NCI-H1417 treated with DMSO at 0.1 percent for 48 hours (cell line): ENCODE measurements at places on chromosomes 2 and 18.

GRCh38 chr2:55775828-55776227, 82.2 kb upstream of the PNPT1 start:
- DNase-seq = no peak

- DNase-seq = no peak
Measured at GRCh38 chr2:47078541-47079482, 76.3 kb downstream of the STPG4 start.

- DNase-seq = no peak
Measured at GRCh38 chr2:65867446-65867845, 435.0 kb upstream of the SPRED2 start.

DNA sequence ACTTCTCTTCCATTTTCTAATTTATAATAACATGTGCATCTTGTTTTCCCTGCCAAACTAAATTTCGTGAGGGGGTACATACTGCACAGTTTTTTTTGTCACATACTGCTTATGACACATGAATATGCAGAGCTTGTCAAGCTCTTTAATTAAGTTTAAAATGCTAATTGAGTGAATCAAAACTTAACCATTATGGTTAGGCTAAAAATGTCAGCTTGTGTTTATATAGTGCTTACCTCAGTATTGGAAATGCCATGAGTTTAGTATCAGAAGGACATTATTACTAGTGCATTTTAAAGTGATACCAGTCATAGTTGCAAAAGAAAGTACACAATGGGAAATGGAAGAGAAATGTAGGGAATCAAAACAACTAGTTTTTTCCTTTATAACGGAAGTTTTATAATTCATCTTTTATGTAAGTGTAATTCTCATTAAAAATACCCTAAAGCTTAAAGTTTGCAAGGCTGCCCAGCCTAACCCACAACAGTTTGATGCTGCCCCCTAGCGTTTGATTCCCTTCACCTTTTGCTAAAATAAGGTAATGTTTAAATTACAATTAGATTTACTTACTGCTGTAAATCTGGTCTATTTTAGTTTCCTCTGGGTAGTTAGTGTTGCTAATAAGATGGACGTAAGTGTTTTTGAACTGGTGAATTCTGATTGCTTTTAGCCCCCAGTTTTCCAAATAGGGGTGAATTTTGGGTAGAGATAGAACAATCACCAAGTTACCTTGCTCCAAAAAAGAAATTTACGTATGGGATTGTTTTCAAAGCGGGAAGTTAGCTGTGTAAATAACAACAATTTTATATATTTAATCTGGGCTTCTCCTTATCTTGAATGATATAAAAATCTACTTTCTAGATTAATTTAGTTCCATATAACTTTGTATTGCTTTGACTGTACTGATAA, 3.2 kb downstream of the SLC39A10 start:
- peak; percentile 6 for DNase-seq

GRCh38 chr2:144042751-144043150, 477.2 kb downstream of the ZEB2 start:
- DNase-seq = no peak

GRCh38 chr2:47386551-47386950, 16.4 kb upstream of the MSH2 start:
- DNase-seq = no peak

- DNase-seq = no peak
Measured at GRCh38 chr2:172340394-172340793, 87.0 kb upstream of the ITGA6 start.

- DNase-seq = no peak
Measured at GRCh38 chr2:23351388-23352141, 33.4 kb upstream of the KLHL29 start.

GRCh38 chr2:8957628-8958027, 45.9 kb downstream of the MBOAT2 start:
- DNase-seq = no peak

GRCh38 chr2:154565433-154565832, 133.1 kb upstream of the KCNJ3 start:
- DNase-seq = no peak

DNA sequence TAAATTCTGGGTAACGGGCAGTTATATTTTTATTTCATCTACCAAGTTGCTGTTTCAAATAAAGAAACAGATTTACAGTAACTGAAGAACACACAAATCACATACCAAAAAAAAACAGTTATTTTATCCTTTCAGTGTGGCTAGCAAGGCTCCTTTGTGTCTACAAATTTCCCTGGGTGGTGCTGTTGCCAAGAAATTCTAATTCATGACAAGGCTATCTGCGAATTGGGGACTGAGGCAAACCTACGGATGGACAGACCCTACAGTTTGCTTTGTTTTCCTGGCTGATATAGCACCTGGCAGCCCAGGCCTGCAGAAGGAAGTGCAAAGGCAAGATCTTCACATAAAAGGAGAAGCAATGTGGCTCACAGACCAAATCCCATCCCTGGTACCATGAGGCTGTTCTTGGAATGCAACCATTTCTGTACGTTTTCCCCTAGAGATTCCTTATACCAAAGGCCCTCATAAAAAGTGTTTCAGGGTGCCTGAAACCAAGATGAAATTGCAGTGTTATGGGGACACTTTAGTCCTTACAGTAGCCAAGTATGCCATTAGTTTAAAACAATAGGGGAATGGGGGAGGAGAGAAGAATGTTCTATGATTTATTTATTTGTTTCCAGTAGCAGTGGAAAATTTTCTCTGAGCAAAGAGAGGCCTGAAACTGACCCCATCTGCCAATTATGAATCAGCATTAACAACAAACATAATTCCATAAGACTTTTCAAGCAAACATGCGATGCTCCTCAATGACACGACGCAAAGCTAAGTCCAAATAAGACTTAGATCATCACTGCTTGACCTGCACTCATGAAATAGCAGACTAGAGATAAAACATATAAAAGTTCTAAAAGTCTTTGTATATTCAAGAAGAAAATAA, 4.3 kb downstream of the KLF7 start:
- DNase-seq = no peak

- DNase-seq = no peak
Measured at GRCh38 chr2:102301867-102302362, 9.4 kb upstream of the IL1RL1 start.

DNA sequence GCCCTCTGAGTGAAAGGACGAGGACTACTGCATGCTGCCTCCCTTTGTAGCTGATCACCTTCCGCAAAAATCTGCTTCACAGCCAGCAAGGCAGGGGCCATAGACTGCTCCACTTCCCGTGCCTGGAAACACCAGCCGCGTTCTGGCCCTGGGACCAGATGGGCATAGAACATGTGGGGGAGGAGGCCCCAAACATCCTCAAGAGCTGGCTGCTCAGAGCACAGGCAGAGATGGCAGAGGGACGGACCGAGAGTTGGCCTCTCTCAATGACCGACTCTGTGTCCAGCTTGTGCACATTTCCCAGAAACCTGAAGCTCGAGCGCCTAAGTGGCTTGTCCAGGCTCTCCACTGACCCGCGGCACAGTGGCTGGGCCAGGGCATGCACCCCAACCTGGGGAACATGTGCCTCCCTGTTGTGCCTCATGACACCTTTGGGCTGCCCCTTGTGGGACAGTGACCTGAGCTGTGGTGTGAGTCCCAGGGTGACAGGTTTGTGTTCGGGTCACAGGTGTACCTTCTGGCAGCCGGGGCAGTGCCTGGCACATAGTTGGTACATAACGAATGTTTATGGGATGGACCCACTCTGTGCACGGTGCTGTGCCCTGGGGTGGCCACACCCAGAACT, 9.1 kb downstream of the KCNF1 start:
- no peak for DNase-seq

DNA sequence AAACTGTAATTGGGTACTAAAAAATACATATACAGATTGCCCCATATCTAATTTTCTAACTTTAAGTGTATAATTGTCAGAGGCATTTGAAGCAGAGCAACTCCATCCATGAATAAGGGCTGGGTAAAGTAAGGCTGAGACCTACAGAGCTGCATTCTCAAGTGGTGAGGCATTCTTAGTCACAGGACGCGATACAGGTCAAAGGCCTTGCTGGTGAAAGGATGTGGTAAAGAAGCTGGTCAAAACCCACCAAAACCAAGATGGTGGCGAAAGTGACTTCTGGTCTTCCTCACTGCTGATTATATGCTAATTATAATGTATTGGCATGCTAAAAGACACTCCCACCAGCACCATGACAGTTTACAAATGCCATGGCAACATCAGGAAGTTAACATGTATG, 50.0 kb downstream of the SLC8A1 start:
- no peak for DNase-seq

- DNase-seq = no peak
Measured at GRCh38 chr2:125254010-125254409, 1228.9 kb downstream of the CNTNAP5 start.

DNA sequence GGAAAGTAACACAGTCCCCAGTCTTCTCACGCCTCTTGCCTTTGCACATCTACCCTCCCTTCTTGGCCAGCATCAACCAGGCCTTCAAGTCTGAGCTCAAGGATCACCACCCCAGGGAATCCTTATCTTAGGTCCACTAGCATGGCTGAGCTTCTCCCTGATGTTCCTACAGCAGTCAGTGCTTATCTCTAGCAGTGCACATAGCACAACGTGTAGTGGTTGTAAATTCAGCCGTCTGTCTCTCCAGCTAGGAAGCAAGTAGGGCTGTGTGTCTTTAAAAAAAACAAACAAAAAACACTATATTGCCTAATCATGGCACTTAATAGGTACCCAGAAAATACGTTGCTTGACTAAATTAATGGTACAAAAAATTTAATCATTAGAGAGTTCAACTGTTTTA, 29.2 kb downstream of the KCNG3 start:
- DNase-seq = no peak

GRCh38 chr18:37429791-37430190, 135.8 kb downstream of the CELF4 start:
- no peak for DNase-seq

GRCh38 chr2:86143307-86143706, 37.3 kb downstream of the PTCD3 start:
- DNase-seq = no peak

- no peak for DNase-seq
Measured at GRCh38 chr18:55448420-55448819, 139.6 kb downstream of the TCF4 start.

- DNase-seq = no peak
Measured at GRCh38 chr18:45838302-45839070, 13.0 kb downstream of the SIGLEC15 start.

DNA sequence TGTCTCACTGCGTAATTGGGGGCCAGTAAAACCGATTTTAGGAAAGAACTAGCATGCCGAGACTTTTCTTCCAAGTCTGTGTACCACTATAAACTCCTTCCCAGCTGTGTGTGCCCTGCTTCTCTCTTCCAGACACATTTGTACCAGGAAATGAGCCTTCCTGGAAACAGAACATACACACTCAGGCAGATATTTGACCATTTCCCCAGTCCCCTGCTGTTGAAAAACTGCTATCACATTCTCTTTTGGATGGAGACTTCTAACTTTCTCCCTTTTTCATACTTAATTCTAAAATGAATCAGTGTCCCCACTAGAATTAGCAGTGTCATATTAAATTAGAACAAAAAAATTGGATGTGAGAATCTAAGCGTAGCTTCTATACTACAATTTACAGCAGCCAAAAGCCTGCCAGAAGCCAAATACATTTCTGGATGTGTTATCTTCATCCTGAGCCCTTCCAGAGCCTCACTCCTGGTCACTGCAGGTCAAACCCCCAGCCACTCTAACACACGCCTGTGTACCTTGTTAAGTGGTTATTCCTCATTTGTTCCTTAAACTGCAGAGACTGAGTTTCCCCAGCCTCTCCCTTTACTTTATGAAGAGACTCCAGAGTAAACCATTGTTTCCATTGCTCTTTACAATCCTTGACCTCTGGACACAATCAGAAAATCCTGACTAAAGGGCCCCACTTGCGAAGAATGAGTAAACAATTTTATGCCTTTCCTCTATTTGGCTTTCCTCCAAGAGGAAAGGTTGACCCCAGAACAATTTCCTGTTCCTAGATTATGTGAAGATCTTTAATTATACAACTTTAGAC, 20.4 kb downstream of the DSG4 start:
- no peak for DNase-seq

GRCh38 chr2:3098231-3098630, 279.4 kb downstream of the EIPR1 start:
- no peak for DNase-seq

GRCh38 chr2:11562011-11562410, 28.2 kb downstream of the GREB1 start:
- DNase-seq = no peak

DNA sequence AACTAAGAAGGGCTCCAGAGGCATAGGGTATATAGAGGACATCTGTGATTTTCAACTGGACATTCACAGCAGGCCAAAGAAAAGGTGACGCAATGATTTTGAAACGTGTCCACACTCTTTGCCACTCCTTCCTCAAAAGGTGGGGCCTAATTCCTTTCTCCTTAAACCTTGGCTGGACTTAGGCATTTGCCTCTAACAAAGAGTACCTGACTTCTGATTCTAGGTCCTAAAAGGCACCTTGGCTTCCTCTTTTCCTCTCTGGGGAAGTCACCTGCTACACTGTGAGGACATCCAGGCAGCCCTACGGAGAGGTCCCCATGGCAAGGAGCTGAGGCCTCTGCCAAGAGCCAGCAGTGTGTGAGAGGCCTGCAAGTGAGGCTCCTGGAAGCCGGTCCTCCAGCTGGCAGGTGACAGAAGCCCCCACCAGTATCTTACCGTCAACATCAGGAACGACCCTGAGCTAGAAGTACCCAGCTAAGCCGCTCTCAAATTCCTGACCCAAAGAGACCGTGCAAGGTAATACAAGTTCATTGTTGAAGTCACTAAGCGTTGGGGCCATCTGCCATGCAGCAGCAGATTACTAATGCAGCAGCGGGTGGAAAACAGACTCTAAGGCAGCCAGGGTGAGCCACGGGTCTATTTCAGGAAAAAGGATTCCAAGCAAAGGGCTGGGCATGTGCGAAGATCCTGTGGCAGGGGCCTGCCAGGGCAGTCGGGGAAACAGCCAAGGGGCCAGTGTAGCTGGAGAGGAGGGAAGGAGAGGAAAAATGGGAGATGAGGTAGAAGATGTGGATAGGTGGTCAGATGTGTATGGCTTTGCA, 7.4 kb upstream of the HES6 start:
- DNase-seq = no peak

GRCh38 chr2:22355816-22356433, 1029.1 kb upstream of the KLHL29 start:
- DNase-seq = no peak

DNA sequence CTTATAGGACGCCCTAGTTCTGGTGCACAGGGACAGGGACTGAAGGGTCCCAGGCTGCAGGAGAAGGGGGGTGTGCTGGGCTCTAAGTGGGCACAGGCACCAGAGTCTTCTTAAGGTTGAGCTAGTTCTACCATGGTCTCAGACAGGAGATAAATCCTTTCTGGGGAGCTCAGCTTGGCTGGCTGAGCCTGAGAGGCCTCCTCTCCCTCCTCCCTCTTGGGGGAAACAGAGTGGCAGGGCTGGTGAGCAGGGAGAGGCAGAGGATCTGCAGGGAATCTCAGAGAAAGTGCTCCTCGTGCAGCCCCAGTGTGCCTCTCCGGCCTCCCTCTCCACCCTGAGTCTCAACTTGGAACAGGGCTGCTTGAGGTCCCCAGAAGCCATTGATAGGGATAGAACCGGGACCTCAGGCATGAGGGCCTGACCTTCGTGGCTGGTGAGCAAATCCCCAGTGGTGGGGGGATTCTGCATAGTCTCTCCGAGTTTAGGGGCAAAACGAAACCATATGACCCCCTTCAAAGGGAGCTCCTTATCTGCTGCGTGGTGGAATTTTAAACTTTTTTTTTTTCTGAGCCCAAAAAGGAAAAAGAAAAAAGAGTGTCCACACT, 2.0 kb downstream of the GDF7 start:
- no peak for DNase-seq
